Stimulated activated CD4-positive, alpha-beta T cell treated with anti-CD3 and anti-CD28 coated beads, Interleukin-1b, Interleukin-23, amount 100 ng/mL, for 48 hours (primary cell): ENCODE measurements at places on chromosomes 4 and X.
A peak's percentile ranks its signal among the peaks of the same experiment; 100 is the strongest.

DNA sequence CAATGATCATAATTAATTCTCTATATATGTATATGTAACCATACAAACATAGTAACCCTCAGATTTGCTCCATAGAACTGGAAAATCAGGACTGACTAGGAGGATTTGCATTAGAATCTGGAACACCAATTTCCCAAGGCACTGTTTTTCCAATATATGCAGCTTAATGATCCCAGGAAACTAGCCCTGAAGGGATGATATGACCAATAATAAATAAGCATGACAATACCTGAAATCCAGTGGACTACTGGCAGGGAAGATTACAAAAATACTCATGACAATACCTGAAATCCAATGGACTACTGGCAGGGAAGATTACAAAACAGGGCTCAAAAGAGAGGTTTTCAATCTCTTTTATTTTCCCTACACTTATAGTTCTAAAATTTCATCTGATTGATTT lies 98.4 kb downstream of the PCDH7 start:
- no peak for DNase-seq

GRCh38 chr4:139167774-139168444 lies 9.1 kb downstream of the ELF2 start:
- DNase-seq = no peak

- DNase-seq = no peak
These were observed 543.8 kb upstream of the SLIT2 start for GRCh38 chr4:19707876-19708275.

- DNase-seq = no peak
These were observed 236.0 kb downstream of the CAMK2D start for GRCh38 chr4:113525521-113525920.

DNA sequence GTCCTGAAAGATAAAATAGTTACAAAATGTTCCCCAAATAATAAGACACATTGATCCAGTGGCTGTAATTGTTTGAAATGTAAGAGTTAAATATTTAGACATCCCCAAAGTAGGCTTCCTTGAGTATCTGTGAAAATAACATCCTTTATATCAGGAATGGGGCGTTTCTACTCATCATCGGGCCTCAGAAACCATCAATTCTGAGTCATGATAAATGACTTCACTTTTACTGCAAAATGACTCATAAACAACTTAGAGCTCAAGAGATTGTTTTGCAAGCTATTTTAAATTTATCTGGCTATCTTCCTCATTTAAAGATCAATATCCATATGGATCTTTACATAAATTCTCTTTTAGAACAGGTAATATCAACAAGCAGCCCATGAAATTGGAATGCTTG lies 369.4 kb upstream of the CNKSR2 start:
- no peak for DNase-seq

DNA sequence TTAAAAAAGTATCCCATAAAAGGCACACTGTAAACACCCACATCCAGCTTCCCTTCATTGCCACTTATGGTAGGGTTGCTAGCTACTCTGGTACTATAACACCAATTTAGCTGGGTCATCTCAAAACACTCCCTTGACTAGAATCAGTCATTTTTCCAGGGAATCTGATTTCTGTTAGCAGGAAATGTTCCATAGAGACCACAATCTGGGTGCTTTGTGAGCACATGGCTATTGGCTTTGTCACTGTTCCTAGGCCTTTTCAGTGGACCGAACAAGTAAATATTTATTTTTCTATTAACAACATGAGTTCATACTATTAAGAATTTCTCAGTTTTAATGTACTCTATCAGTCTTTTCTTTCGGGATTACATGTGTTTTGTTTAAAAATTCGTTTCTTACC lies 404.7 kb upstream of the GNPDA2 start:
- no peak for DNase-seq

DNA sequence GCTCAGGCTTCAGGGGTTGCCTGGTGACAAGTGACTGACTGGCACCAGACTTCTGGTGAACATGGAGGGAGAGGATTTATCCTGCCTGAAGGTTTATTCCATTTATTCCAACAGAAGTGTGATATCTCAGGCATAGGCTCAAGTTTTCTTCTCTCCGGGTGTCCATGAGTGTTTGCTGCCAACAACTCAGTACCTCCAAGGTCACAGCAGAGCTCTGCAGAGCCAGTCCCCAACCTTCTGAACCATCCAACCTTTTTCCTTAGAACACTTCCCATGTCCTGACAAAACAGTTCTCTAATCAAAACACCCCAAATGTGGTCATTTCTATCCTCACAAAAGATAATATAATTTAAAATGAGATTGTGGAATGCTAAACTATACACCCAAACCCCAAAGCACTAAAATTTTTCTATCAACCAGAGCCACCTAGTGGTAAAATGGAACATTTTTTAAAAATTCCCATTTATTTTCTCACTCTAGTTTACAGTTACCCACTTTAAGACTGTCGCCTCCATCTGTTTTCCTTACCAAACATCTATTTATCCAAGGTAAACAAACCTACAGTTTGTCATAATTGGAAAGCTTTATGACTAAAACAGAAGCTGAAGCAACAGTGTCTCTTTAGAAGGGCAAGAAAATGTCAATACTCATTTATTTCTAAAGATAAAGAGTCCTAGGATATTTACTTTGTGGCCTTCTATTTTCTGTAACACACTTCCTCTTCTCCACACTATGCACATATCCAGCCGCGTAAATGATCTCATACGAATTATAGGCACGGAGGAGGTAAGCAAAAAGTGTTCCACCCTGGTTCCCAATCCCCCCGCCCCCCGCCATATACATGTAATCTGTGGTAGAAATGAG lies 39.5 kb downstream of the TMEM154 start:
- no peak for DNase-seq

DNA sequence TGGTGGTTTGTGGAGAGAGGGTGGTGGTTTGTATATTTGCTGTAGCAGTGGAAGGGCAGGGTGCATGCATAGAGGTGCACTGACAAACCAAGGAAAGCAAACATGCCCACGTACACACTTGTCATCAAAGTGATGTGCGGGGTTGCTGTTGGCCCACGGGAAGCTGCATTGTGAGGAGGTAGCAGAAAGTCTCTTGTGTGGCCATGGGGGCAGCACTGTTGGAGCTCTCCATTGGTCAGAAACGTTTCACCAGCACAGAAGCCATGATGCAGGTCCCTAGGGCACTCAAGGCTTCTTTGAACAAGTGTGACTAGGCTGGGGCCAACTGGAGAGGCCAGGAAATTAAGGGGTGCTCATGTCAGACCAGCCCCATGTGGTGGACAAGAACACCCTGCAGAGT lies 174.8 kb upstream of the KLF8 start:
- no peak for DNase-seq

- peak; percentile 19 for DNase-seq
These were observed 26.3 kb downstream of the RTL5 start for GRCh38 chrX:72105436-72105835.

DNA sequence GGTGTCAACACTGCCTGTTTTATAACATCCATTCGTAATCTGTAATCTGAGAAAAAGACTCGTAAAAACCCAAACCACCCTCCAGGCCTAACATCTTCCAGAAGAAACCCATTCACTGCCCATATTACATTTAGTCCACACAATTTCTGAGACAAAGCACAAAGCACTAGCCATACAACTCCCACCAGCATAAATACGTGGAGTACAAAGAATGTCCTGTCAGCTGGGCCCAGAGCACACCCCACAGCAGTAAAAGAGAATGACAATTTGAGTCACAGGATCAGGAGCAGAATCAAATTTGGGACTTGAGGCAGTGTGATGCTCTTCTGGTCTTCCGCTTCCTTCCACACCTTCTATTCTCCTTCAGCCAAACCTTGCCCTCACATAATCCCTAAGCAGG lies 6.8 kb downstream of the MECP2 start:
- DNase-seq = no peak

- peak; percentile 17 for DNase-seq
These were observed 161.5 kb upstream of the GATB start for GRCh38 chr4:151922306-151922705.

- no peak for DNase-seq
These were observed 31.0 kb downstream of the FNIP2 start for GRCh38 chr4:158799856-158800255.

GRCh38 chr4:118322831-118323502 lies 29.8 kb downstream of the PRSS12 start:
- no peak for DNase-seq

- no peak for DNase-seq
These were observed 976 bp downstream of the PHKA1 start for GRCh38 chrX:72713130-72713529.

DNA sequence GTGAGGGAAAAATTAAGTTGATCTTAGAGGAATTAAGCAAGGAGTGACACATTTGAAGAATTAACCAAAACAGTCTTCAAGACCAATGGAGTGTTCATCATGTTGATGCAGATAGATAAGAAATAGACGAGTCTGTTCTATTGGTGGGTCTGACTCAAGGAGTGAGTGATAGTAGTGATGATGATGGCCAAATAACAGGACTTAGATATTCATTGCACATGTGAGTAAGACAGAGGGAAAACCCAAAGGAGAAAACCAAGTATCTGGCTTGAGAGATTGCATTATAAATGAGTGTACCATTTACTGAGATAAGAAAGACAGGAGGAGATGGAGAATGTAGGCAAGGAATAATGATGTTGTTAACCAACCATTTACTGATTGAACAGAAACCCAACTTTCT lies 321.3 kb downstream of the ADGRL3 start:
- DNase-seq = no peak

DNA sequence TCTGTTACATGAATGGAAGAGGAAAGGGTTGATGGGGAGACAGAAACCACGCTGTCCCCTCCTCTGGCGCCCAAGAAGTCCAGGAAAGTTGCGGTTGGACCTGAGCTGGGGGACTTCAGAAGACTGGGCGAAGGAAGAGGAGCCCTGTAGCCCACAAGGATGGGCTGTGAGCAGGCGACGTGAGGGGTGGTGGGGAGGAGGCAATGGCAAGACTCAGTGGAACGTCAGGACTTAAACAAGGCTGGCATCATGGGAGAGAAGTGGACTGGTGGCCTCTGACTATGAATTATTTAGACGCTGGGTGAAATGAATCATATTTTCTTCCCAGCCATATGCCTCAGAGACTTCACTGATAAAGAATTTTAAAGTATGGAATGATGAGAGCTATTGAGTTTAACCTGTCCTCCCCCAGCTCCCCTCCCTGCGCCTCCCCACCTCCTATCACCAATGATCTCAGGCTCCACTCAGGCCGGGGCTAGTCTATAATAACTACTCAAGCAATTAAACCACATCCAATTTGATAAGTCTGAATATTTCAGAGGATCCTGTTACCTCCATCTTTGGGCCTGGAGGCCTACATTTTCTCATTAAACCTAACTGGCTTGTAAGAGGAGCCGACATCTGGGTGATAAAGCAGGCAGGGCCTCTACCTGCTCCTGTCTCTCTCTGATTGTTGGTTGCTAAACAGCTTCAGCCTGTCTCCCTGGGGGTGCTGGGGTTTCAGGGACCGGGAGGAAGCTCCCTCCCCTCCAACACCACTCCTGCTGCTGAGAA lies 63.6 kb downstream of the SMIM20 start:
- no peak for DNase-seq

DNA sequence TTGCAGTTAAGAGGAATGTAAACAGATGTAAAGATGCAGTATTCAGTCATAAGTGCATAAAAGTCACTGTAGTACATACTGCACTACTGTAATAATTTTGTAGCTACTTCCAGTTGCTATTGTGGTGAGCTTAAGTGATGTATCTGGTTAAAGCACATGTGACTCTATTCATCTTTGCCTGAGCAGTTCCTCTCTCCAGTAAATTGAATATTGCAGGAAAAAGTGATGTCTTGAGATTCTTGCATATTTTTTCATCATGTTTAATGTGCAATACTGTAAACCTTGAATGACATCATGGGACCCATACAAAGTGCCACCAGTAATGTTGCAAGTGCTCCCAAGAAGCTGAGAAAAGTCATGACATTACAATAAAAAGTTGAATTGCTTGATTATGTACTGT lies 9.6 kb downstream of the UBA6 start:
- DNase-seq = no peak

GRCh38 chr4:2045518-2045951 lies 13.6 kb upstream of the NAT8L start:
- no peak for DNase-seq

GRCh38 chrX:8233091-8233490 lies 62.0 kb upstream of the VCX2 start:
- no peak for DNase-seq

DNA sequence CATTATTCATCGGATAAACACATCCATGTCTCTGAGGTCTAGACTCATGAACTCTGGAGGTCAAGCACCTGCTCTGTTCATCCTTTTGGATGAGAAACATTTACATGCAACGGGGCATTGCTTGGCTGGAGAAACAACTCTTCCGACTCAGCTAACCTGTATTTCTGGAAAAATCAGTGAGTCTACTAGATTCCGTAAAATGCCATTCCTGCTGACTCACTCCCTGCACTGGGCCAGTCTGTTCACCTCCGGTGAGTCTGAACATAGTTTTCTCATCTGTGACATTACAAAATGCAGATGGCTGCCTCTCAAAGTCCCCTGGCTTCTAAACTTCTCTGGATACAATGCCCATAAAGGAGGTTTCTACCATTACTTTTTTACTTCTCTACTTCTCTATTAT lies 185.7 kb upstream of the HS3ST1 start:
- DNase-seq = no peak

GRCh38 chr4:89324671-89325070 lies 17.1 kb upstream of the GPRIN3 start:
- DNase-seq = no peak

DNA sequence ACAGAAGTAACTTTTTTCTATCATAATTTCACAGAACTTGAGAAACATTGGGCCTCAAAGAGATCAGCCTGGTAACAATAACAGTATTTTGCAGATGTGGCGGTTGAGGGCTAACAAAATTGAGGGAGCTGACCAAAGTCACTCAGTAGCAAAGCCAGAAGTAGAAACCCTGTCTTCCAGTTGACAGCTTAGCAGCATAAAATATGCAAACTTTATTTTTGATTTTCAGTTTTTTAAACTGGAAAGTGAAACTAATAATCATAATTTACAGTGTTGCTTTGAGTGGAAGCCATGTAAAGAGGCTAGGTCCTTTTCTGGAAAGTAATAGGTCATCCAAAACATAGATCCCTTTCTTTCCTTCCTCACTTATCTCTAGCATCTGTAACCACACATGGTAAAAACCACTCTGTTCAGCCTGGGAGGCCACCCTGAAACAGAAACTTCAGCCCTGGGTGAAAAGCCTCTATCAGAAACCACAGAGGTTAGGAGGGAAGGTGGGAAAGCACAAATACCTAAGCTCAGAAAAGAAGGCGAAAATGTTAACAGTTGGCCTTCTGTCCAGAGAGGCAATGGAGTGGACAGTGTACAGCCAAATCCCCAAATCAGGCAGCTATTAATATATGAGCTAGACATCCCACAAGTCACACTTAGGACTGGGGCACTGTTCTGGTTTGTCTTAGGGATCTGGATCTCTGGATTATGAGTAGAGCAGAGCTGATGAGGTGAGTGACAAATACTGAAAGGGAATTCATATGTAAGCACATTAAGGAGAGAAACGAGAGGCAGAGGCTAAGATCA lies 61.1 kb upstream of the ARSJ start:
- no peak for DNase-seq

- DNase-seq = no peak
These were observed 230.8 kb upstream of the TET2 start for GRCh38 chr4:104915864-104916263.
